ENCODE measurements at places on chromosomes 3 and 15.

DNA sequence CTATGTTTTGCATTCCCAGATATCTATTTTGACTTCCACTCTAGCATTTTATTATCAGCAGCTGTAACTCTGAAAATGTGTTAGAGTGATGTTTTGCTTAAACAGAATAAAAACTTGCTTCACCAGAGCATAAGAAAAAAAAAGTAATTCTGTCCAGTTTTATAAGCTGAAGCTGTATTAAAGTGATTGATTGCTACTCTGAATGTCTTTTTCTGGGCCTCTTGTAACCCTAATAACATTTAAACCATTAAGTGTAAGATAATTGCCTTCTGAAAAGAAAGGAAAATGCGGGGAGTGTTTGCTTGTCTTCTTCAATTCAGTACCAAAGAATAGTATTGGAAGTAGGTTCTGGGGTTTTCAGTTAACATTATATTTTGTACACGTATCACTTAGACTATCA, 57.9 kb upstream of the UBE2E1 start:
- DNase-seq: no peak

DNA sequence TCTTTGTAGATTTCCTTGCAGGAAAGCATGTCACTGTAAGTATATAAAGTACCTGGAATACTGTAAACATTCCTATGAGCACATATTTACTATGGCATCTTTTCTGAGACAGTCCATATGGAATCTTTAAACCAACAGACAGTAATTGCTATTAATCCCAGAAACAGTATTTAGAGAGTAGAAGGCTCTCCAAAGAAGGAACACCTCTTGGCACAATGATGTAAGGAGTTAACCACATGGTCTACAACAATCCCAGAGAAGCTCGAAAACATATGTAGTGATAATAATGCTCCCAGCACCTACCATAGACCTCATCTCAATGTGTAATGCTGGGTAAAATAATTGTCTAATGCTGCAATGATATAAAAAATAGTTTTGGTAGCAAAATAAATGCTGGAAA, 95.8 kb upstream of the IL12A start:
- no peak for DNase-seq

DNA sequence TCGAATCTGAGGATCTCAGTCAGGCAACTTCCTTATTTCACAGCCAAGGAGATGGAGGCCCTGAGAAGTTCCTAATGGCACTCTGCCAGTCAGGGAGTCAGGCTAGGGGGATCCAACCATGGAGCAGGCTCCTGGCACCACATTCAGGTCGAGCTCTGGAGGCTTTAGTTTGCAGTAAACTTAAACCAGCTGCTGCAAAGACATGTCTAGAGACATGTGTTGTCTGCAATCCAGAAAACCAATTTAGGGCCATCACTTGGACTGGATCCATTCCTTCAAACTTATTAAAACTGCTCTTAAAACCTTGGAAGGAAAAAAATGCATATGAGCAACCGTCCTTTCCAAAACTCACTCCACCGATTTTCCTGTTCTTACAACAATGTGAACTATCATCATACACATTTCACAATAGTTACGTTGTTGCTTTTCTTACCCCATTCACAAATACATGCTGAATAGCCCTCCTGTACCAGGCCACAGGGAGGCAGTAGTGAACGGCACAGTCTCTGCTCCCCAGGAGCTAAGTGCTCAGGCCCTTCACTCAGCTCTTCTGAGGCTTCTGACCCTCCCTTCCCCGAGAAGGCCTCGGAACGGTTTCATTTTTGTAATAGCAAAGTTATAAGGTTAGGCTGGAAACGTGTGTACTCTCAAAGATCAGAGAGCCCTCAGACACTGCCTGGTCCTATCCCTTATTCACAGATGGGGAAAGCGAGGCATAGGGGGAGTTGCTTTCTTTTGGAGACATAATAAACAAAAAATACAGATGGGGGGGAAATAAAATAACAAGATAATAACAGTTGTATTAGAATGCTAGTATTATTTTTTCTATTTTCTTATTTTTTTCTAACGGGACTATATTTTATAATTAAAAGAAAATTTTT, 20.1 kb downstream of the RFT1 start:
- peak; percentile 67 for DNase-seq

GRCh38 chr15:66704803-66705153, 2.7 kb downstream of the SMAD6 start:
- DNase-seq: no peak

- DNase-seq: peak; percentile 34
Measured at GRCh38 chr15:44471885-44472455, 44.5 kb downstream of the CTDSPL2 start.

- DNase-seq: peak; percentile 37
Measured at GRCh38 chr15:80643431-80643951, 51.6 kb upstream of the ABHD17C start.

DNA sequence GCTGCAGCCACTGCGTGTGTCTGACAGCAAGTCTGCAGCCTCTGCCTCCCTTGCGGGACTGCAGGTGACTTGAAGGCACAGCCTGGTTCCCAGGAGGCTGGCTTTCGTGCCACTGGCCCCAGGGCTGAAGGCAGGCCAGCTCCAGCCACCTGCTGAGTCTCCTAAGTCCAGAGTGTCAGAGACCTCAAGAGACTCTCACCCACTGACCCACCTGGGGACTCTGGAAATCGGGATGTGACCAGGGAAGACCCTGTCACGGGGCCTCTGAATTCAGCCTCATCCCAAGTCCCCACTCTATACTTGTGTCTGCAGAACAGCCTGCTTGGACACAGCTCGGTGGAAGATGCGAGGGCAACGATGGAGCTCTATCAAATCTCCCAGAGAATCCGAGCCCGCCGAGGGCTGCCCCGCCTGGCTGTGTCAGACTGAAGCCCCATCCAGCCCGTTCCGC, 16.3 kb downstream of the ISG20 start:
- DNase-seq: no peak

DNA sequence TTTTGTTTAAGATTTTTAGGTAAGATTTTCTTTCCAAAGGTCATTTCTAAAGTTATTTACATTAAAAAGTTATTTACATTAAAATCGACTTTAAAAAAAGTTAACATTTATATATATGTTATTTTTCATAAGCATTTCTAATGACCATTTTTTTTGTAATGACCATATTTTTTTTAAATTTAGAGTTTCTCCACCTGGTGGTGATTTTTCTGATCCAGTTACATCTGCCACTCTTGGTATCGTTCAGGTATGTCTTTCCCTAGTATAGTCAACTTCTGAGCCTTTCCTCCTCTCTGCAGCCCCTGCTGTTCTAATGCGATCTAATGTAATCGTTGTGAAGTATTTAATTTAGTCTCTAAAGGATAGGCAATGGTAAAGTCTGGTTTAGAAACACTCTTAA, 42.9 kb upstream of the GRAMD1C start:
- no peak for DNase-seq

DNA sequence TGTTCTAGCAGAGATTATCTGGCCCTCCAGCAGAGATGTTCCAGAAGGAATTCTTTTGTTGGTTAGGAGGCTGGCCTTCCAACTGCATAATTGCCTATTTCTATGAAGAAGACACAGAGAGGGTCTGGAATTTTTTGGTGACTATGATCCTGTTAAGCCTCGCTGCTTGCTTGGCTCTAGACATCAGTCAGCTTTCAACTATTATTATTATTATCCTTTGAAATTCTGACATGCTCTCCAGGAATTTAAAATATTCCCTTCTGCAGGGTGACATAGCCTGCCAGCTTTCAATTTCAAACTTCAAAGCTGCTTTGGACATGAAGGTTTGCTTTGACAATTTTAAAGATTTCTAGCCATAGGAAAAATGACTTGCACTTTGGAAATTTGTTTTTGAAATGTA, 26.3 kb upstream of the ZNF148 start:
- DNase-seq: peak; percentile 71

DNA sequence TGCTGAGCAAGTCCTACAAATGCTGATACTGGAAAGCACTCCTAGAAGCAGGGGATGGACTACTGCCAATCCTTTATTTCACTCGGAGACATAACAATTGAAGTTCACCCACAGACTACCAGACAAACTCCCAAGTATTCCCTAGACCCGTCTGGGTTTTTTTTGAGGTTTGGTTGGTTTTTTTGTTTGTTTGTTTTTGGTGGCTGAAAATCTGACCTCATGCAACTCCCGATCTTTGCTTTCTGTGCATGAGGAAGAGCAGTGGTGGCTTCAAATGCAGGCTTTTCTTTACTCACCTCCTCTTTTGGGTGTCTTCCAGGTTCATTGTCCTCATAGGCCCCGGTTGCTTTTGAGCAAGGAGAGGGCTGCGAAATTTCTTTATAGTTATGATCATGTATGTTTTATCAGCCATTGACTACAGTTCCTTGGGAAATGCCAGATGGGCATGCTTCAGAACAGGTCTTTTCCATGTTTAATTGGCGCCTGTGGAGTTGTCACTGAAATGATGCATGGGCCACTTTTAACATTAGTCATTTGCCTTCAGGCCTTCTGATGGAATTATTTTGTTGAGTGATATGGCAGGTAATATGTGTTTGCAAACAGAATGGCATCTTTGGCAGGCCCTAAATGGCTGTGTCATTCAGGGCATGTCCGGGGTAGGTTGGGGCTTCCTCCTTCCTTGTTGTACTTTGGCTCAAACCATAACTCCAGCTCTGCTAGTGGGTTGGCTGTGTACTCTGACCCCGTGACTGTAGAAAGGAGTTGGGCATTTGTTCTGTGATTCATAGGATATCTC, 81.3 kb upstream of the ZBED2 start:
- no peak for DNase-seq

DNA sequence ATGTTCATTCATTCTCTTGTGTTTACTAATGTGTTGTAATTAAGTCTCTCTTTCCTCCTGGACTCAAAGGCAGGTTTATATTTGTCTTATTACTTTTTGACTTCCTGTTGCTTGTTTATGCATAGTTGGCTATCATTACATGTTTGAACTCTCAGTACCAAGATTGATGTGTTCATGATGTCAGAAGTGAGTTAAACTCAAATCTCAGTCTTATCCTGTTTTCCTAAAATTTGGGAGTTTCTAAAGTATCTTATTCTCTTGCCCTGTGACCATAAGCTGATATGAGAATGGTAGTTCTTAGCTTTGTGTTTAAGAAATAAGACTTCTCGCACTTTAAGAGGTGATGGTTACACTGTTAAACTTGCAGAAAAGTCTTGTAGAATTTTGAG, 5.2 kb downstream of the GLCE start:
- no peak for DNase-seq

DNA sequence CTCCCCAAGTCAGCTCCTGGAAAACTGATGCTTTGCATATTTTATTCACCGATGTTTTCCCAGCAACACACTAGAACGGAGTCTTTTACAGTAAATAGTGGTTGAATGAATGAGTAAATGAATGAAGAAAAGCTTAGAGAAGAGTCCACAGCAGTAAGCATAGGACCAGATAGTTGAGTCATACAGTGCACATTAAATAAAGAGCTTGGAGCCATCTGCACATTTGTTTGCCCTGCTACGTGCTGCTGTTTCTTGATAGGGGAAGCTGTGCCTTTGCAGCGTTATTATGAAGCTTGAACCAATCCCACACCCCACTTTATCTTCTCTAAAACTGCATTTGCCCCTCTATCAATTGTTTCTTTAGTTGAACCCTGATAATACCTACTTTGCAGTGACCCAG, 1.2 kb downstream of the FAM98B start:
- no peak for DNase-seq

GRCh38 chr3:51535146-51536019, 3.1 kb upstream of the RAD54L2 start:
- no peak for DNase-seq

DNA sequence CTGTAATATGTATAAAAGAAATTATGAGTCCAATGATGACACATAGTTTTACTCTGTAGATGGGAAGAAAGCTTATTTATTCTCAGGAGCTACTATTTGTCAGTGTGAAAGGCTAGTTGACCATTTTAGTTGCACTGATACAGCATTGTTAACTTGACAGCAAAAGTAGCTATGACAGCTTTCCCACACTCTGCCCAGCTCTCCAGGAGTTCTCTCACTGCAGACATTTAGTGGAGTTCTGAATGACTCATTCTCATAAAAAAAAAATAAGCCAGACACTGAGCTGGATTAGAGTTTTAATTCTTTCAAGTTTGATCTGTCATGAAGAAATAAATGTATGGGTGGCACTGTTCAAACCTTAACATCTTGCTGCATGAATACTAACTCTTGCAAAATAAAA, 77.2 kb upstream of the CFAP20DC start:
- DNase-seq: peak; percentile 83

- DNase-seq: no peak
Measured at GRCh38 chr3:138331143-138331894, 1.7 kb upstream of the NME9 start.

- no peak for DNase-seq
Measured at GRCh38 chr3:43203022-43203421, 83.3 kb upstream of the SNRK start.

GRCh38 chr3:40843851-40844548, 319.2 kb downstream of the ZNF621 start:
- DNase-seq: no peak

DNA sequence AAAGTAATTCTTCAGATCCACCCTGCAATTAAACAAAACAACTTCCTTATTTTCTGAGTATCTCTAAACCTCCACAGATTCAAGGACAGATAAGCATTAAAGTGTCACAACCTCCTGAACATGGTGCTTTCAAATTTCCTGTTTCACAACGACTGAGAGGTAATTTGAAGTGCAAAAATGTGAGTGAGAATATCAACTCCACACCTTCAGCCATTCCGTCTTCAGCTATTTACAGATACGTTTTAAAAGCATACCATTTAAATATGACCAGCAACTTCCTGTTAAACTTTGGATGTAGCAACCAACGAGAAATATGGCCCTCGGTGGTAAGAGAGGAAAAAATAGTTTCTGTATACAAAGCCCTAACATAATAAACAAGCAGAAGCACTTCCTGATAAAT, 32.1 kb upstream of the PCSK6 start:
- no peak for DNase-seq

DNA sequence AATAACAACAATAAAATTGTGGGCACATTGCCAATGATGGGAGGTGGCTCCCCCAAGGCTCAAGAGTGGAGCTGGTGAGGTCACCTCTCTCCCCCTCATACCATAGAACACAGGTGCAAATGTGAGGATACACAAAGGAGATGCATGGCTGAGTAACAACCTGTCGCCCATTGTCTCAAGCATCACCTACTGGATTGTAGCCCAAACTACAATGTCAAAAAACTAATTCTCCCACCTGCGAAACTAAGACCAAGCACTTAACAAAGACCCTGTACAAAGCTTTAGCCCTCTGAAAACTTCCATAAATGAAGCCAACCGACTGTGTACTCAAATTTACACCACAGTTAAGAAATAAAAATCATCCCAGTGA, 50.4 kb upstream of the IGSF11 start:
- DNase-seq: no peak

DNA sequence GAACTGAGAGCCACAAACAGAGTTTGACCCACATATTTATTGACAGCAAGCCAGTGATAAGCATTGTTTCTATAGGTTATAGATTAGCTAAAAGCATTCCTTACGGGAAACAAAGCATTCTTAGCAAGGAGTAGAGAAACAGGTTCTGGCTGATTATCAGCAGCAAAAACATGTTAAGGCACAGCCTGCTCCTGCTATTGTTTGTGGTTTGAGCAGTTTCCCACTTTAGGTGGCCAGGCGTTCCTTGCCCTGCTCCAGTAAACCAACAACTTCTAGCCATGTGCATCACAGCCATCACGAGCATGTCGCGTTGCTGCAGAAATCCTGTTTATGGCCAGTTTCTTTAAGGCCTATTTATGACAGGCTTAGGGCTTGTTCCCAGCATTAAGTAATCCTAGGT, 44.7 kb upstream of the C2CD4B start:
- DNase-seq: no peak

- peak; percentile 47 for DNase-seq
Measured at GRCh38 chr15:35078221-35078915, 6.7 kb downstream of the NANOGP8 start.

Data from fibroblast of skin of right quadriceps (primary cell).